Fibroblast of lung (primary cell): ENCODE measurements at places on chromosomes 4 and X. TPM values are rescaled to one million over a fixed set of nuclear protein-coding genes. Genes with fewer than 3 reads are reported as not detected.
A peak's percentile ranks its signal among the peaks of the same experiment; 100 is the strongest.

DNA sequence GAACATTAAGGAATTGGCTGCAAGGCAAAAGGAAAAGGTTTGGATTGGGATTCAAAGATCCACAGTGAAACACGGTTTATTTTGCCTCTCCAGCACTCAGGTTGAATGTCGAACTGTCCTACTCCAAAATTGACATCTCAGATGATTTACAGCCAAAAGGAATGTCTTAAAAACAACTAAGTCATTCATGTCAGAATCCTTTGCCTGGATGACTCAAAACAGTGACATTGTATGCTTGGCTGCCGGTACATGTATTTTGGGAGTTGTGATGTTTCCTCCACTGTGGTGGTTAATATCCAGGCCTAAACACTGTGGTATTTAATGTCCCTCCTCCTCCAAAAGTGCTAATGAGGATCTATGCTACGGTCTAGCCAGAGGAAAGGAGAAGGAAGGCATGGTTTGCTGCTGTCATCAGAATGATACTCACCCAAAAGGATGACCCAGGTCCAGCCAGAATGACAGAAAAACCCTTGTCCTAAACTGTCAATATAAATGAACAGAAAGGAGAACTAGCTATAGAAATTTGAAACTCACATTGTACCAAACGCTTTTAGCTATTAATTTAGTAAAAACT, 20.9 kb downstream of the PGM2 start:
- peak; percentile 25 for DNase-seq

GRCh38 chr4:80897537-80898303, 132.8 kb upstream of the BMP3 start:
- DNase-seq, result no peak

DNA sequence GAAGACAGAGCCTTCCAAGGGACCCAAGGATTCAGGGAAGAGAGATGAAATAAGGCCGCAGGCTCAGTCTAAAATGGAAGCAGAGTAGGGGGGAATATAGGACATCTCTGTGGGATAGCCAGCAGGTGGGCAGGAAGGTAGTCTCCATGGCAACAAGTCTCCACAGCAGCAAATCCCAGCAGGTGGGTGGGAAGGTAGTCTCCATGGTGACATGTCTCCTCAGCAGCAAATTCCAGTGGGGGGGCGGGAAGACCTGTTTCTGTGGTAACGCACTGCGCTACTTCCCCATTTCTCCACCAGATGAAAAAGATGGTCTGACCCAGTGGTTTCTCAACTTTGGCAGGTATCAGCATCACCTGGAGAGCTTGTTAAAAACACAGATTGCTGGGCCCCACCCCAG, 18.3 kb downstream of the NLGN3 start:
- DNase-seq, result no peak

GRCh38 chr4:116551806-116552205, 533.6 kb downstream of the TRAM1L1 start:
- DNase-seq, result no peak

GRCh38 chr4:163562496-163562895, 68.0 kb downstream of the TMA16 start:
- DNase-seq, result no peak

DNA sequence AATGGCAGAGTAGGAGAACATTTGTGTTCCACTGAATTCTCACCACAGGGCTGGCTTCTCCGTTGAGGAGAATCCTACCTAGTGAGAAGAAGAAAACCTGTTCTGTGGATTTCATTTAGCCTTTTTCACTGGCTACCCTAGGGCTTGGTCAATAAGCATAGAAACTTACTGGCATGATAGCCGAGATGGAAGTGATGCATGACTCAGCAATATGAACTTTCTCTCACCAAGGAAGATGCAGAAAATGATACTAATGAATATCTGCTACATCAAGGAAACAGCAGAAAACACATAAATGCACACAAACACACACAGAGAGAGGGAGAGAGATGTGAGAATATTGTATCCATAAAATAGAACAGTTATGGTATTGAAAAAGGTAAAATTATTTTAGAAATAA, 216.3 kb downstream of the HHIP start:
- DNase-seq, result no peak

DNA sequence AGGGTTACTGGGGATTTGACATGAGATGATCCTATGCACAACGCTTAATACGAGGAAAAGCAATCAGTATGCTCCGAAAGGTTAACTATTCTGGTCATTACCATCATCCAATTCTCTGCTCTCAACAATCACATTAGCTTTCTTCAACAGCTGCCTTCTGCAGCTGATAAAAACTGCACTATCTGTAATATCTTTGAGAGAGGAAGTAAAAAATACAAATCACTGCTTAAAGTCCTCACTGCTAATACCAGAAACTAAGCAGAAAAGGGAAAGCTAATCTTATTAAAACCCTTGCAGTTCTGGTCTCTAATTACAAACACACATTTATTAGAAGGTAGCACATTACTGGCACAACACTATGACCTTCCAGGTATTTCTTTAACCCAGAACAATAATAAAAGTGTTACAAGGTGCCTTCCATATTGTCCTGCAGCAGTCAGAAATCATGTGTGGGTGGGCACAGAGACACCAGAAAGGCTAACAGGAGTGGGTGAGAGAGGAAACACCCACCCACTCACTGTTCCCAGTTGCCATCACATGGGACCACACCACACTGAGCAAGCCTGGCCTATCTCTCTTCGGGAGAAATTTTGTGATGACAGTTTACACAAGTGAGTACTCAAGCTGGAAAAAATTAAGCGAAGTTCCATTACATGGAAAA, 71.0 kb downstream of the RELL1 start:
- no peak for DNase-seq

GRCh38 chrX:45598861-45599260, 398.2 kb upstream of the DIPK2B start:
- peak; percentile 54 for DNase-seq

- peak; percentile 30 for DNase-seq
These were observed 17.3 kb downstream of the APLN start for GRCh38 chrX:129637217-129638109.

The ERCC6L gene
- 1.7 and 6.6 TPM in 2 replicates for polyA plus RNA-seq

The SULT1E1 gene
- not detected in 2 replicates for polyA plus RNA-seq

The RNF128 gene
- 0.74 and 5.1 TPM in 2 replicates for polyA plus RNA-seq
